ENCODE measurements at places on chromosomes 13 and 19. TPM values are rescaled to one million over a fixed set of nuclear protein-coding genes. Genes with fewer than 3 reads are reported as not detected.

GRCh38 chr13:73258406-73258805 is 199.6 kb downstream of the KLF5 start:
- no peak for ATAC-seq

DNA sequence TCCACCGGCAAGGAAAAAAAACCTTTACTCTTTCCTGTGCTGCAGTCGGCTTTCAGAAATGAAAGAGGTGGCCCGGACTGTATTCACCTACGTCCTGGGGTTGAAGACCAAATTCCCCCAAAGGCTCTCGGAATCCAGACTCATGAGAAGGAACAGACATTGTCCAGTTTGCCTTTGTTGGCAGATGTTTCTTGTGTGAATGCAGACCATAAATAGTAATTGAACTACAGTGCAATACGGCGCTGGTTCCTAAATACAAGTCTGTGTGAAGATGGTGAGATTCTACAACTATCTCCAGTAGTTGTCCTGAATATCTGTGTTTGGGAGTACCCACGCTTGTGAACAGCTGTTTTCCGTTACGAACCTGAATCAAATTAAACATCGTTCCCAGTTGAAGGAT is 11.2 kb upstream of the PTOV1 start:
- ATAC-seq = no peak

DNA sequence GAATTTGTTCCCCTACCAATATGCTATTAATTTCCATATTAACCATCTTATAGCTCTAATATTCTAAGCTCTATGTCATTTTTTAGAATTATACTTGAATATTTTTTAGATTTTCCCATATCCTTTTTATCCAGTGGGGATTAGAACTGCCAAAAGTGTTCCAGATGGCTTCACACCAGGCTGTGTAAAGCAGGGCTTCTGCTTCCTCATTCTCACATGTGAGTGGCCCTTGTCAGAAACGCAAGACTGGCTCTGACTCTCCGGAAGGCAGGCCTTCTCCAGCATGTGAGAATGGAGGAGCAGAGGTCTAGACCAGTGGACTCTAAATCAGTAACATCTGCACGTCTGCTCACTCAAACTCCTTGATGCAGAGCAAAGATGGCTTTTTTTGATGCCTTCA is 650.1 kb downstream of the FGF9 start:
- ATAC-seq = no peak

ZNF577 gene
- 12.5 TPM for total RNA-seq

DNA sequence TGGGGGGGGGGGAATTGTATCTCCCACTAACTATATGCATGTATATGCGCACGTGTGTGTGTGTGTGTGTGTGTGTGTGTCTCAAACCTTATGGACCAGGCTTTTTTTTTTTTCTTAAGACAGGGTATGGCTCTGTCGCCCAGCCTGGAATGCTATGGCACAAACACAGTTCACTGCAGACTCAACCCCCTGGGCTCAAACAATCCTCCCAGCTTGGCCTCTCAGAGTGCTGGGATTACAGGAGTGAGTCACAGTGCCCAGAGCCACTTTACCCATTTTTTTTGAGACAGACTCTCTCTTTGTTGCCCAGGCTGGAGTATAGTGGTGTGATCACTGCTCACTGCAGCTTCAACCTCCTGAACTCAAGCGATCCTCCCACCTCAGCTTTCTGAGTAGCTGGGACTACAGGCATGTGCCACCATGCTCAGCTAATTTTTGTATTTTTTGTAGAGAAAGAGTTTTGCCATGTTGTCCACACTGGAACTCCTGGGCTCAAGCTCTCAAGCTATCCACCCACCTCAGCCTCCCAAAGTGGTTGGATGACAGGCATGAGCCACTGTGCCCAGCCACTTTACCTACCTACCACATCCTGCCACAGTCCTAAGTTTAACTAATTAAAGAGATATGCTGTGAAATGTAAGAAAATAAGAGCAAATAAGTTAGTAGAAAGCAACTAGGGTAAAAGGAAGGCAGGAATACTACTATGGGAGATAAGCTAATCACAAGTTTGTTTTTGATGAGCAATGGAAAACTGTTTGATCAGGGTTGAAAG is 2.4 kb downstream of the ZMYM5 start:
- peak; percentile 7 for ATAC-seq

DNA sequence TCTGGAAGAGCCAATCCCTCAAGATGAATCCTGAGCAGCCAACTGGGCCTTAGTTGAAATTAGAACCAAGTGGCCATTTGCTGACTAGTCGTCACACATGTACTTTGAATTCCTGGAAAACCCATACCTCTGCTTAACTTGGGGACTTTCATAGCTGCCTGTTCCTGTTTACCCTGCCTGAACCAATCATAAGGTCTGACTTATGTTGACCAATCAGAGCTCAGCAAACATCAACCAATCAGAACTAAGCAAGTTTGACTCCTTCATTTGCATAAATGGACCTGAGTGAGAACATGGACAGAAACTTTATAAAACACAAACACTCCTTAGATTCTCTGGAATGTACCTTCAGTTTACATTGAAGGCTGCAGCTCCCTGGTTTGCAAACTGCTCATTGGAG is 50.8 kb downstream of the LATS2 start:
- ATAC-seq = no peak

NCR1 gene
- not detected for total RNA-seq

LRRC25 gene
- 1.1 TPM for total RNA-seq

GRCh38 chr13:54165581-54166215 is 1137.1 kb downstream of the OLFM4 start:
- ATAC-seq = no peak

DNA sequence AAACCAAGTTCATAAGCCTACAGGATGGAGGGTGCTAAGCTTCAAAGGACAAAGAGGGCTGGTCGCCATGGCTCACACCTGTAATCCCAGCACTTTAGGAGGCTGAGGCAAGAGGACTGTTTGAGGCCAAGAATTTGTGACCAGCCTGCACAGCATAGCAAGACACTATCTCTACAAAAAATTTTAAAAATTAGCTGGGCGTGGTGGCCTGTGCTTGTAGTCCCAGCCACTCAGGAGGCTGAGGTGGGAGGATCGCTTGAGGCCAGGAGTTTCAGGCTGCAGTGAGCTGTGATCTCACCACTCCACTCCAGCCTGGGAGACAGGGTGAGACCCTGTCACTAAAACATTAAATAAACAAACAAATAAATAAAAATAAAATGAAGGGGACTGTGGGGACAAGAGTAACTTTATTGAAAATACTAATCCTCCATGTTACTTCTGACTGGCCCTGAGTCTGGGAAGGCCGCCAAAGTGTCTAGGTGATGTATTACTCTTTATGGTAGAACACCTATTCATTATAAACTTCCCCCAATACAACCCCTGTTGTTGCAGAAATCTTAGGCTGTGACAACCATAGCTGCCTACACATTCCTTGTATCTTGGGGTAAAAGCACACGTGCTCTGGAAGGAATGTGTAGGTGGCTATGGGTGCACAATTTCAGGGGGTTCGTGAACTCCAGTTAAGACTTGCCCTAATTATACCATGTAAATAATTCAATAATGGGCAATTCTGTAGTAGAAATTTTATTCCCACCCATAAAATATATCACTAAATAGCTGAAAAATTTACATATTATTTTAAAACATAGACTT is 14.6 kb upstream of the URAD start:
- no peak for ATAC-seq

GRCh38 chr13:40660141-40660664 is 6.2 kb downstream of the FOXO1 start:
- no peak for ATAC-seq

GRCh38 chr13:113468472-113469201 is 15.3 kb upstream of the ADPRHL1 start:
- peak; percentile 88 for ATAC-seq

DNA sequence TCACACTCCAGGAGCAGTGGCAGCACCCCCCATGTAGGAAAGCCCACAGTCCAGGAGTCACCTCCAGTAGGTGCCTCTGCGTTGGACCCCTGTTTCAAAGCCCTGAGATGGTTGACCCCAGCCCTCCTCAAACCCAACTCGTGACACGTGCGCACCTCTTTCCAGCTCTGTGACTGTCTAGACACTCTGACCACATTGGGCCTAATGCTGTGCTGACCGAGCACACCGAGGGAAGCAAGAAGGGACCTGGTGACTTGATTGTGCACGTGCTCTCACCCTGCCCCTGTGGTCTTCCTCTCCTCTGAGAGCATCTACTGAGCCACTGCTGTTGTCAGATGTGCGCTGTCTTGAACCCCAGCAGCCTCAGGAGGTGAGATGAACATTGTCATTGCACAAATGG is 22.9 kb upstream of the SLC35E1 start:
- ATAC-seq = no peak

ZNF625 gene
- 12.7 TPM for total RNA-seq

DNA sequence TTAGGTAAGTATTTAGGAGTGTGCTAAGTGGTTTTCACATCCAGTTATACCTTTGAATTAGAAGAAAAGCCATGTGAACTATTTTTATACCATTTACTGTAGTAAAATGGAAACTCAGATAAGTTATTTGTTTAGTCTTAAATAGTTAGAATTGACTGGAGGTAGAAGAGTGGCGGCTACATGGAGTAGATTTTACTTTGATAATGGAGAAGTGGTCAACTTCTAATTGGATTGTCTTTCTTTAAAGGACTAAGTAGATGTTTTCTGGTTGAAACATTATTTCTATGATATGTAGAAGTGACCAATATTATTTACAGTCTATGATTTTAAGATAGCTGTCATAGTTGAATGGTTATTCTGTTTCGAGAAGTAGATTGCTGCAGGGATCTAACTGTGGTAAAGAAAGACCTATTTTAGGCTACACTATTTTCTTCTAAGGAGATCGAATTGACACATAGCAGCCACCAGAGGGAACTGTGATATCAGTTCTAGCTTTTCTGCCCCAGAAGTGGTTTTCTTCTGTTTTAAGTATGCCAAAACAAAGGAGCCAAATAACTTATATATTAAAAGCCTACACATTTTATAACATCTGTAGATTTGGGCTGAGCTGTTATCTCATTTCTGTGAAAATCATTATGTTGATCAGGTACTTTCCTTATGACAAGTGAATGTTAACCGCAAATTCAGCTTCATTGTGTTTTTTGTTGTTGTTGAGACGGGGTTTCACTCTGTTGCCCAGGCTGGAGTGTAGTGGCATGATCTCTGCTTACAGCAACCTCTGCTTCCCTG is 26.1 kb downstream of the ZMYM2 start:
- ATAC-seq = no peak

DNA sequence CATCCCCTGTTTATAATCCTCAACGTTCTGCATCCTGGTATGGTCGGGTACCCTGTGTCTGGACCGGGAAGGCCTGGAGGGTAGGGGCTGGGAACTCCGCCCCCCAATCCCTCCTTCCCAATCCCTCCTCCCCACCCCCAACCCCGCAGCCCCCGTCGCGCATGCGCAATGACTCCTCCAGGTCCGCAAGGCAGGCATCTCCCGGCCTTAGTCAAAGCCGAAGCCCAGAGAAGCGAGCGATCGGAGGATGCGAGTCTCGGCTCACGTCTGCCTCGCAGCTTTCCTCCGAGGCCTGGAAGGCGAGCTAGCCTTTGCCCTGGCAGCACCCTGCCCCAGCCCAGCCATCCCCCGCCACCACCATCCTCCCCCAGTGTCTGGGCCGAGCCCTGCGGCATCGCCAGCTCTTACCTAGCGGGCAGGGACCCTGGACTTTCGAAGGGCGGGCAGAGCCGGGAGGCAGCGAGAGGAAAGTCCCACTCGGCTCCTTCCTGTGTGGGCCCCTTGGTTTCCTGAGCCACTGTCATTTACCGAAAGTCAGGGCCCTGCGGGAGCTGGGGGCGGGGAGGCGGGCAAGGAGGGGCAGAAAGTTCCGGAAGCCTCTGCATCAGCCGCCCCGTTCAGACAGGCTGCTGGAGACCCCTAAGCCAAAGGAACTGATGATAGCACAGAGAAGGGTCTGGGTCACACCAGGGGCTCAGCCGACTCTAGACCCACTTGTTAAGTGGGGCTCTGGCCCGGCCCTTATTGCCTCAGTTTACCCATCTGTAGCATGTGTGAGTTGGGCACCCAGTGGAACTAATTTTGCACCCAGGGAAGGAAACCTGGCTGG is at the start of gene JAK3:
Gene JAK3 (minus strand): TSS at position 445 of the 829 bp plus-strand sequence. CDS start 3,565 bp downstream, outside the sequence.
- ATAC-seq = peak; percentile 62

CGB2 gene
- not detected for total RNA-seq

DNA sequence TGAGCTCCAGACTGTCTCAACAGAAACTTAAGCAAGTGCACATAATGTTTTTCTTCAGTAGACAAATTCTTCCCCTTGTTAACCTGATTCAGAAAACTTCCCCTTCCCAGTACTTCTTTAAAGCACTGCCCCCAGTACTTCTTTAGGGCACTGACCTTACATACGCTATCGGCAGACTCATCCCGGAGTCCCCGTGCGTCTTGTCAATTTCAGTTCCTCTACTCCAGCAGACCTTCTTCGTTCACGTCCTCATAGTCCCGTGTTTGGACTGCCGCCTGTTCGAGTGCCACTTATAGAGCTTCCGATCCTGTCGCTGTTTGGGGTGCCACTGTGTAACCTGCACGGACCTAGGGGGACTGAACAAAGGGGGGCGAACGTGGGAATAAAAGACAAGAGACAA is 29.0 kb downstream of the ZNF627 start:
- no peak for ATAC-seq

ATP12A gene
- total RNA-seq = not detected

DNA sequence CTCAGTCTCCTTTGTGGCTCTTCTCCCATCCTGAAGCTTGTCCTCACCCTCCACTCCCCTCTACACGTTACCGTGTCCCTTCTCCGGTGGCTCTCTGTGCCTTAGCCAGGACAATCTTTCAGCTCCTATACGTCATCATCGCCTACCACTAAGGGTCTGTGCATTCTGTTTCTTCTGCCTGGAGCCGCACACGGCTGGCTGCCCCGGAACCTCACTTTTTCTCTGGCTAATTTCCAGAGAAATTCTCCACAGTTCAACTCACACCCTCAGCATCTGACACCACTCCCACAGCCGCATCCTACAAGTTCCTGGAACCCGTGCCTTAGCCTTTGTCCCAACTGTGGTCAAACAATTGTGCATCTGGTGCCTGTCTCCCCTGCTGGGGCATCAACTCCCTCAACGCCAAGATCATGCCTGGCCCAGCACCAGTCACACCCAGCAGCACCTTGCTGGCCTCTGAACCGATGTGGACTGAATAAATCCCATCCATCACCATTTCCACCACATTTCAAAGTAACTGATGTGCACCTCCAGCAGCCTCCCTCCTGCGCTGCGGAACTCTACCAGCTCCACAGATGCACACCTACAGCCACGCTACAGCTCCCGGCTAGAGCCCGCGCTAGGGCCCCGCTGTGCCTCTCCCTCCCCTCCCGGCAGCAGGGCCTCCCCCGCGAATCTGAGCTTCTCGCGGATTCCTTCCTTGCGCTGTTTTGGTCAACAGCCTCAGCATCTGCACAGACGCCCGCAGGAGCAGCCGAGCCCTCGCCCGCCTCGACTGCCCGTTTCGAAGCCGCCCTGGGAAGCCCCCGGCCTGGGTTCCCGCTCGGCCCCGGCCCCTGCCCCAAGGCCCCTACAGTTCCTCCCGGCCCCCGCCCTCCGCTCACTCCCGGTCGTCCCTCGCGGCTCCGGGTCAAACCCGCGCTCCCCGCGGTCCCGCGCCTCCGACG is 689 bp downstream of the DCUN1D2 start:
- peak; percentile 5 for ATAC-seq

GRCh38 chr19:1503089-1503924 is 9.5 kb downstream of the ADAMTSL5 start:
- ATAC-seq = peak; percentile 33

DNA sequence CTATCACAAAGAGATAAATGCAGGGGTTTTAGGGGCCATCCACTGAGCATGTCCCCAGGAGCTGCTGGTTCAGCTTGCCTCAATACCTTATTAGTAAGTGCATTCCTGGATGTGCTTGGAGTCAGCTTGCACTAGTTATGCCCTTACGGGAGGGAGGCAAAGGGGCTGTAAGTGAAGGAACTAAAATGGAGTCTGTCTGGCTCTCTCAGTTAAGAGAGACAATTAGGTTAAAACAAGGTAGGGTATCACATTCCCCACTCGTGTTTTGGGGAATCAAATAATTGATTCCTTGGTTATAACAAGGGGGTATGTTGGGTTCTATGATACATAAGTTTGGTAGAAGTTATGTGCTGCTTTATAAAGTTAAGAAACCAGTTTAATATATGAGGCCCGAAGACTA is 78.9 kb downstream of the ZNF100 start:
- ATAC-seq = no peak
